ENCODE measurements at places on chromosomes 12 and 14.

DNA sequence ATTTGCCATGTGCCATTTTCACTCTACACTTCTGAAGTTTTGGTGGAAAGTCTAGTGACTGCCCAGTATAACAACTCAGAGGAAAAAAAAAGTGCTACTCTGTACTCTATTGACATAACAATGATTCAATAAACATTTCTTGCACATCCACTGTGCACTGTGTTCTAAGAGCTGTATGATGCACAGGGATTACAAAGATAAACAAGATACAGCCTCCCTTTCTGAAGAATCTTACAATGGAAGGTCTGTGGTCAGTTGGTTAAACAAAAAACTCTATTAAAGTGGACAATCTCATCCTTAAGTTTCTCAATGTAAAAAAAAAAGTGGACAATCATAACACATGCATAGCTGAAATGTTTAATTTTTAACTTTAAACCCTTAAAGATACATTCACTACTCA lies 105.7 kb upstream of the RASSF8 start:
- no peak for DNase-seq

DNA sequence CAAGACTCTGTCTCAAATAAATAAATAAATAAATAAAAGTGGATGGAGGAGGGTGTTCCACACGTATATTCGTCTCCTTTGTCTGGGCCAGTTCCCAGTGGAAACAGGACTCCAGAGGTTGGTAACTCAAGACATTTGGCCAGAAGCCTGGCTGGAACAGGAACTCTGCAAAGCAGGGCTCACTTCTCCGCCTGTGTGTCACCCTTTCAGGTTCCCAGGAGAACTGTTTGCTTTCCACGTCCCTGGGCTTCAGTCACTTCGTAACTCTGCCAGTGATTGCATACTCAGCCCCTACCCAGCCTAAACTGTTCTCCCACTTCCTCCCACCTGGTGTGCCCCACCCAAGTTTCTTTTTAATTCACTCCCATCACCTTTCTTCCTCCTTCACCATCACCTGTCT lies 7.0 kb upstream of the UBE2N start:
- DNase-seq, result no peak

DNA sequence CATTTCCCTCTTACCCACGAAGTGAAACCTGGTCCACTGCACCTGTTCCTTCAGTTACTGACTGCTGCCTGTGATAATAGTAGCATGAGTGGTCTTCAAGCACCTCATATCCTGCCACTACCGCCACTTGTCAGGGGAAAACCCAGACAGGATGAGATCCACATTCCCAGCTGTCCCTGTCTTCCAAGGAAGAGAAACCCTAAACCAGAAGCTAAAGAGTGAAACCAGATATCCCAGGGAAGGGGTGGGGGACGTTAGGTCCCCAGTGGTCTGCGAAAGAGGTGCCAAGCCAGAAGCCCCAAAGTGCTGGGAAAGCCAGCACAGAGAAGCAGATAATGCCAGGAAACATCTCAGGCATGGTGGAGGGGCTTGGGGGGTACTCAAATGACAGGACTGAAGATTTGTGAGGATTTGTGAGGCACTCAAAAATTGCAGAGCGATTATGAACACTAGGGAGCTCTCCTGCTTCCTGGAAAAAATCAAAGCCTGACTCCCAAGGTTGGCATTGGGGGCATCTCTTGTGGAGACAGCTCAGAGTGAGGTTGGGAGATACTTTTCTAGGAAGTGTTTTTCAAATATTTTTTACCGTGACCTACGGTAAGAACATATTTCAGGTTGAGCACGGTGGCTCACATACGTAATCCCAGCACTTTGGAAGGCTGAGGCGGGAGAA lies 77.9 kb downstream of the TMEM30B start:
- no peak for DNase-seq

GRCh38 chr12:107884769-107885694 lies 110.5 kb downstream of the ASCL4 start:
- peak; percentile 61 for DNase-seq
